ENCODE measurements at places on chromosomes 13 and 19. TPM values are rescaled to one million over a fixed set of nuclear protein-coding genes. Genes with fewer than 3 reads are reported as not detected.

The DCLK1 gene
- total RNA-seq, result 2.2 TPM

The GSX1 gene
- total RNA-seq, result not detected

The TINCR gene
- 14.9 TPM for total RNA-seq

The GFY gene
- total RNA-seq, result not detected

The TMEM255B gene
- total RNA-seq, result 3.0 TPM

The MAP3K10 gene
- total RNA-seq, result 6.2 TPM

The OXGR1 gene
- not detected for total RNA-seq
